Stimulated activated CD8-positive, alpha-beta memory T cell treated with anti-CD3 and anti-CD28 coated beads, Interleukin-7, amount 100 ng/mL, for 1 hour (primary cell): ENCODE measurements at places on chromosomes 6 and 20.

- DNase-seq: no peak
Observed at GRCh38 chr6:63644668-63645326, 9.2 kb downstream of the PHF3 start.

- no peak for DNase-seq
Observed at GRCh38 chr20:10648651-10649050, 25.1 kb downstream of the JAG1 start.

DNA sequence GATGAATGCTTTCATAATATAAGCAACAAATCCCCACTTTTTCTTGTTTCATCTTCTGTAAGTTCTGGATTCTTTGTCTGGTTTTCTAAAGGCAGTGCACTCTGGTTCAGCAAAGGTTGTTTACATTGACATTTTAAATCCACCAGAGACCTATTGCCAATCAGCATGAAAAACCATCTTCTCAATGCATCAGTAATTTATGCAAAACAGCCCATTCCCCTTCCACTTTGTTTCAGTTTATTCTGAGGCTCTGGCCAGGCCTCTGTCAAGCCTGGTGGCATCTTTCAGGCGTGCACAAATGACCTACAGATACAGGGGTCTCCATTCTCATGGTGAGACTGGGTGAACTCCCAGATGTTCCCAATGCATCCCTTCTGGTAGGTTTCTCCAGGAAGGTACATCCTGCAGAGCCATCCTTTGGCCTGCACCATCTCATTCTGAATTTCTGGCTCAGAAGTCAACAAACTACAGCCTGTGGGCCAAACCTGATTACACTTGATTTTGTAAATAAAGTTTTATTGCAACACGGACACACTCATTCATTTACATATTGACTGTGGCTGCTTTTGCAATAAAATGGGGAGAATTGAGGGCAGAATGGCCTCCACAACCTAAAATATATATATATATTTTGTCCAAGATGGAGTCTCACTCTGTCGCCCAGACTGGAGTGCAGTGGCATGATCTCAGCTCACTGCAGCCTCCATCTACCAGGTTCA, 405.4 kb downstream of the PREX1 start:
- no peak for DNase-seq

GRCh38 chr6:102986086-102986485, 1592.6 kb downstream of the GRIK2 start:
- no peak for DNase-seq

DNA sequence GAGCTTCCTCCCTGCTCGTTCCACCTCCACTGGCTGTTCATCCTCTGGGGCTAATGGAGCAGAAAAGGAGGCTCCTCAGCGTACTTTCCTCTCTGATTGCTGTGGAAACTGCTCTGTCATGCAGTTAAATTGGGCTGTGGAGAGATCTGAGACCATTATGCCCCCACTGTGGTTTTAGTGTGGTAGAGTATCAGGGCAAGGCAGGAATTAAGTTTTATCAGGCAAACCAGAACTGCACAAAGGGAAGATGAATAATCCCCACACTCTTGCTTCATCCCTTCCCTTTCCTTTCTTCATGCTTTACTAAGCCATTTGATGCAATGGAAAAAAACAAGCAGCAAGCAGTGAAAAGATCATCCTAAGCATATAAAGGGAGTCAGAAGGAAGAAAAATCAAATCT, 11.9 kb upstream of the ME1 start:
- no peak for DNase-seq

- no peak for DNase-seq
Observed at GRCh38 chr20:44695295-44695673, 19.9 kb upstream of the CCN5 start.

GRCh38 chr20:62647521-62648317, 5.4 kb downstream of the SLCO4A1 start:
- no peak for DNase-seq
